CD8-positive, alpha-beta T cell (primary cell): ENCODE measurements at places on chromosomes 5 and 9. TPM values are rescaled to one million over a fixed set of nuclear protein-coding genes. Genes with fewer than 3 reads are reported as not detected.

PCDHB5 gene
- not detected for total RNA-seq

FLT4 gene
- total RNA-seq, result 13.3 TPM

NOL6 gene
- 41.8 TPM for total RNA-seq

DND1 gene
- total RNA-seq, result 1.2 TPM

NUTM2F gene
- not detected for total RNA-seq

ALDOB gene
- not detected for total RNA-seq

RAI14 gene
- total RNA-seq, result not detected

ROR2 gene
- total RNA-seq, result 0.19 TPM

ATOX1 gene
- total RNA-seq, result 13.2 TPM

SPINK7 gene
- total RNA-seq, result not detected

STING1 gene
- 55.0 TPM for total RNA-seq

ACTBL2 gene
- not detected for total RNA-seq

SLC45A2 gene
- not detected for total RNA-seq

DPM2 gene
- total RNA-seq, result 42.7 TPM

FAT2 gene
- not detected for total RNA-seq
